ENCODE measurements at places on chromosomes 3 and 15.

GRCh38 chr3:188567478-188568195 lies 413.7 kb downstream of the LPP start:
- DNase-seq = no peak

DNA sequence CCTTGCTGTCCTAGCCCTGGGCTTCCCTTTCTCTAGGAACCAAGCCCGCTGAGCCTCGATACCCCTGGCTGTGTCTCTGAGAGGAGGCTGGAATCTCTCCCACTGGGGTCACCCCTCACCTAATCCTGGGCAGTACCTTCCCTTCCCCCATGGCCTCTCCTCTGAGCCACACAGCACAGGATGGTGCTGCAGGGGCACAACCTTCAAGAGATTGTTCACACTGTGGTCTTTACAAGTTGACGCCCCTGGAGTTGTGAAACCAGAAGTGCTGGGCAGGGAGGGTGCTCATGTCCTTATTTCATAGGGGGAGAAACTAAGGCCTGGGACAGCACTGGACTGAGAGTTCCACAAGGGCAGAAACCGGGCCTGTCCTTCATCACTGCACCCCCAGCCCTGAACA lies 70.9 kb upstream of the TMEM115 start:
- DNase-seq = no peak

DNA sequence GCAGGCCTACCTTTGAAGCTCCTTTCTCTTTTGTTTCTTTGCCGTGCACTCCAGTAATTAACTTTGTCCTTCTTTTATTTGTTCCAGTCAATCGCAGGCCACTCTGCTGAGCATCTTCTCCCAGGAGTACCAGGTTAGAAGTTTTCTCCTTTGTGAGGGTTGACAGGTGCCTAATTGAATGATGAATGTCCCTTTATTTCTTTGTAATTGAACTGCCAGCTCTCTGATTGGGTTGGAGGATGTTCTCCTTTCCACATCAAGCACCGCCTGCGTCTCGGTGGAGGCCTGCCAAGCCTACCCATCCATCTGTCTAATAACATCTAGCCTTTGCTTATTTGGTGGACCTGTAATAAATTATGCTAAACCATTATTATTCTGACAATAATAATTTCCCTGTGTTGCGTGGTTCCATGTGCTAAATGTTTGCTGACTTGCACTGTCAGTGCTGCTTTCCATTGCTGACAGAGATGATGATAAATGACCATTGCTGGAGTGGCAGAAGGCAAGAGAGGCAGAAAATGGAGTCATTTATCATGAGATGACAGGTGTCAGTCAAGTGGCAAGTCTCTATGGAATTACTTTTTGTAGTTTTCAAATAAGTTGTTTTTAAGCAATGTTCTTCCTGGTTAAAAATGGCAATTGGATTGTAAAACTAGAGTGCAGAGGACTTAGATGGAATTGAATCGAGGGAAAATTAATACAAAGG lies 64.9 kb downstream of the CDIN1 start:
- no peak for DNase-seq

- no peak for DNase-seq
These were observed 522.6 kb upstream of the SEMA6D start for GRCh38 chr15:47194718-47195117.

- DNase-seq = no peak
These were observed 68.7 kb downstream of the SLTM start for GRCh38 chr15:58864602-58865424.

DNA sequence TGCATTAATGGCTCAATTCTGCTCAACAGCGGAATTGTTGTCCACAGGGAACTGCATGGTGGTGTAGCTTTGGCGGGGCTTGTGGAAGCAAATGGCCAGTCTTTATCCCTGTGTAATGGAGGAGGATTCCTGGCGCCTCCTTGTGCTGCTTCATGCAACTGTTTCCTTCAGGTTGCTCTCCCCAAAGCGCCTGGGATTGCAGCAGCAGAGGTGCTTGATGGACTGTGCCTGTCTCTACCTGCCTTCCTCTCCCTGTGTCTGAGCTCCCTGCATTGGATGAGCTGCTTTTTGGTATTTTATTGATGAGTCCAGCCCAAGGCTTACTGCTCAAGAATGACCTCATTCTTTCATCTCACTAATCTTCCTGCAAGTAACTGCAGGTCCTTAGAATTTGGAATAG lies 72.9 kb upstream of the NDN start:
- no peak for DNase-seq

DNA sequence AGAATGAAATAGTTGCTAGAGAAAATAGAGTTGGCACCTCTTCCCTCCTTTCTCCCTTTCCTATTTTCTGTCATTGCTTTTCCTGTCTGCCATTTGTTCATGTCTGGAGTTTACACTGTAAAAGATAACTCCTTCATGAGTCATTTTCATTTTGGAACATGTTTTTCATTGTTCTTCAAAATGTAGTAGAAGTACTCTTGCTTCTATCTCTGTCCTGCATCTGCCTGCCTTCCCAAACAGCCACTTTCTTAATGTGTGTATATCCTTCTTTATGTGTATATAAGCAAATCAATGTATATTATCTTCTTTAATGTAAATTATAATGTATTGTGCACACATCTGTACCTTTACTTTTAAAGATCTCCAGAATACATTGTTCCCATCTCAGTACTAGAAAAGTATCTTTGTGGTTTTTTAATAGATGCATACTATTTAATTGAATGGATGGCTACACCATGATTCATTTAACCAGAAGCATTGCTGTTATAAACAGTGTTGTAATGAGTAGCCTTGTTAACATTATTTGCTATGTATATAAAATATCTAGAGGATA lies 41.1 kb downstream of the TSC22D2 start:
- no peak for DNase-seq

GRCh38 chr15:58564981-58565380 lies 133.2 kb downstream of the LIPC start:
- no peak for DNase-seq

DNA sequence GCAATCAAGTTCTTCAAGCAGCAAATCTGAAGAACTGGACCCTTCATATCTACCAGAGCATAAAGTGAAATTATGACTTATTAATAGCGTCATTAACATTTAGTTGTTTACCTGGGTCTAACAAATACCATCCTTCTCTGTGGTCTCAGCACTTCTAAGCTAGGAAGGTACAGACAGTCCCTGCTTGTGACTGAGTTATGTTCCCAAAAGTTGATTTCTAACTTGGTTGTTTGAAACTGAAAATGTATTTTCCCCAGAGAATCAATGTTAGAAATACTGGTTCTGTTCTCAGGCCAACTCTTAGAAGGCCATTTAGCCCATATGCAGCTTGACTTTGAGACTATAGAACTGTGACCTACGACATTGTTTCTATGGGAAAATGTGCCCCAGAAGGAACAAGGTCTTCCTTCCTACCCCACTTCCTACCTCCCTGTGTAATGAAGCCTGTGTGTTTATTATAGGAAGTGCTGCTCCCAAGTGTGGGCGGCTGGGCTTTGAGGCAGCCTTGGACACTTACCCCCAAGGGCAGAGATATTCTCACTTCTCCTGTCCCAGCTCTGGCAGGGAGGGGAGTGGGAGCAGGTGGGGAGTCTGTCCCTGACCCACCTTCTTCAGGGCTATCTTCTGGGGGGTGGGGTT lies 12.2 kb upstream of the MAPK6 start:
- no peak for DNase-seq

DNA sequence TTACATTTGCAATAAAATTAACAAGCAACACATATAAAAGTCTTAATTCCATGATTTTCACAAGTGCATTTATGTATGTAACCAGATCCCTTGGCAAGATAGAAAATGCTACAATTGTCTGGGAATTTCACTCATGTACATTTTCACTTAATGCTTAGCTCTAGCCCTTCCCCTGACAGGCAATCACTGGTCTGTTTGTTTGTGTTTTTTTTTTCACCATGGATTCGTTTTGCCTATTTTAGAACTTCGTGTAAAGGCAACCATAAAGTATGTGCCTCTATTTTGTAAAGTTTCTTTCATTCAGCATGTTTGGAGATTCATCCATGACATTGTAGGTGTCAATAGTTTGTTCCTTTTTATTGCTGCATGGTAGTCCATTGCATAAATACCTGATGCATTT lies 260.9 kb upstream of the SLCO3A1 start:
- DNase-seq = no peak

DNA sequence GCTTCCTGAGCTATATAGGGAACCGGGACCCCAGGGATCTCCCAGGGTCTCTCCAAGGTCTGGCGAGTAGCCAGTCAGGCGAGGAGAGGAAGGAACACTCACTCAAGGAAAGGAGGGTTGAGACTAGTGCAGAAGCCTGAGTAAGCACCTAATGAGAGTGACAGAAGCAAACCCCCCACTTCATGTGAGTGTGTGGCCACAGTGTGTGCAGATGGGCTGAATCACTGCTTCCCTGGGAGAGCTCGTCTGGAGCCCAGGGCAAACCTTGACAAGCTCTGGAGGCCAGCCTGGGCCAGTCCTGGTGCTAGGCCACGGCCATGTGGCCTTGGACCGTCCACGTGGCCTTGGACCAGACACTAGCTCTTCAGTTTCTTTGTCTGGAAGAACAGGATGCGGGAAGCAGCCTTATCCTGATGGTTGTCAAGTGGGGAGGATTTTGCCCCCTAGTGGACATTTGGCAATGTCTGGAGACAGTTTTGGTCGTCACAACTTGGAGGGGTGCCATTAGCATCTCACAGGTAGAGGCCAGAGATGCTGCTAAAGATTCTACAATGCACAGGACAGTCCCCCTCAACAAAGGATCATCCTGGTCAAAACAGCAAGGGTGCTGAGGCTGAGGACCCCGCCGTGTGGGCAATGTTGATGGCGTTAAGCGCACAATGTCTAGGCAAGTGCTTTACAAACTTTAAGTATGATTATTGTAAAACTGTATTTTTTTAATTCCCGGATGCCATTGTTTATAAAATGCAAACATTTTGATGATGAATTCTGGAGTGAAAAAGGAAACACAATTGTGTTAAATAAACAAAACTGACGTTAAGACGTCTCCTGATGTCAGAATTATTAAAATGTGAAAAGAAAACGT lies 34.8 kb upstream of the CTSH start:
- no peak for DNase-seq

DNA sequence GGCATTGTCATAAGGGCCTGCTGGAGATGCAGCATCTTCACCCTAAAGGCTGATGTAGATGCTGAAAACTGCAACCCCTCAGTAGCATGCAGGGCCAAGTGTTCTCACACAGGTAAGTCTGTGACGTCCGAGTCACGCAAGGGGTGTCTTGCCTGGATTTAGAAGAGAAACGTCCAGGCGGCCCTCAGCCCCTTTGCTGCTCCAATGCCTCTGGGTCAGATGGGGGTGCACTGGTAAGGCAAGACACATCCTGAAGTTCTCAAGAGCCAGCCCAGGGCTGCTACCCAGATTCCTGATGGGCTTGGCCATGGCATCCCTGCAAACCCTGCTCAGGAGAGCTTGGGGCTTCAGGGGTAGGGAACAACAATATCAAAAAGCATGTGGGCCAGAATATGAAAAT lies 25.4 kb downstream of the ONECUT1 start:
- no peak for DNase-seq

DNA sequence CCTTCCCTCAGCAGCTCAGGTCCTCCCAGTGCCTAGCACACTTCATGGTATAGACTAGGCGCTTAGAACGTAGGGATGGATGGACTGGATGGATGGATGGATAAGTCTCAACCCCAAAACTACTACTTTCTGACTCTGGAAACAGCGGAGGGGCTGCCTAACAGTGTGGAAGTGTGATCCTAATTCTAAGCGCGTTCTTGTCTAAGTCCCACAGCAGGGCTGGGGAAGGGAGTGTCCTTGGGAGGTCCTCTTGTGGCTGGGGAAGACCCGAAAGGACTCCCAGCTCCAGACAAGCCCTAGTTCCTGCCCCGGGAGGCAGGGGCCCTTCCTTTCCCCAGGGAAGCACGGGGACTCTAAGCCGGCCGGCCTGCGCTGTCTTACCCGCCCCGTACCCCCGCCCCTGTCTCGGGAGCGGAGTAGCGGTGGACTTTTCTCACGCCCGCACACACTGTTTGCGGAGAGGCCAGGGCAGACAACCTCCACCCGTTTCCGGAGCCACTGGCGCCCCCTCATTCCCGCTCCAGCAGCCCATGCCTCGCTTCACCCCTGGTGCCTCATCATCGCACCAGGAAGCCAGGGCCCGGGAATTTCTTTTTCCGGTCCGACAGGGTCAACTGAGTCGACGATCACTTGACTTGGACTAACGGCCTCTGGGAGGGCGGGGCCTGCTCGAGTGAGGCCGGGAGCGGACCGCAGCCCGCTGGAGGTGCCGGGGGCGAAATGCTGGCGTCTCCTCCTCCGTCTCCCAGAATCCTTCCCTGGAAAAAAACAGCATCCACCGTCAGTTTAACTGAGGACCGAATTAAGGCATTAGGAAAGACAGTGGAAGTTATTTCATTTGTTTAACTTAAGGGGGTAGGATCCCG lies 133.3 kb downstream of the TBC1D2B start:
- DNase-seq = peak; percentile 17

- no peak for DNase-seq
These were observed 233.5 kb upstream of the WNT5A start for GRCh38 chr3:55720614-55721013.

DNA sequence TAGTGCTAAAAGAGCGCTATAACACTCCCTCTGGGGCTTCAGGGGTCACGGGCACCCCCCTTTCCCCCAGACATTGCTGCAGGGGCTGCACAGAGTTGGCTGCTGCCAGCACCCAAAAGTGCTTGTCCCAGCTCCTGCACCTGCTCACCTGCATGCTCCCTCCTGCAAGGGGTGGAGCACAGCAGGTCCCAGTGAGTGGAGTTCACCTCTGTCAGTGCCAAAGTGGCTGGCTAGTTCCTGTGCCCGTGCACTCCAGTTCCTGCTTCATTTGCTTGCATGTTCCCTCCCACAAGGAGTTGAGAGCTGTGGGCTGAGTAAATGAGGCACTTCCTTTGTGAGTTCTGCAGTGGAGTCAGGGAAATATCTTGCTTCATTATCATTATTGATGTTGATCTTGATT lies 476.9 kb downstream of the SQOR start:
- no peak for DNase-seq

DNA sequence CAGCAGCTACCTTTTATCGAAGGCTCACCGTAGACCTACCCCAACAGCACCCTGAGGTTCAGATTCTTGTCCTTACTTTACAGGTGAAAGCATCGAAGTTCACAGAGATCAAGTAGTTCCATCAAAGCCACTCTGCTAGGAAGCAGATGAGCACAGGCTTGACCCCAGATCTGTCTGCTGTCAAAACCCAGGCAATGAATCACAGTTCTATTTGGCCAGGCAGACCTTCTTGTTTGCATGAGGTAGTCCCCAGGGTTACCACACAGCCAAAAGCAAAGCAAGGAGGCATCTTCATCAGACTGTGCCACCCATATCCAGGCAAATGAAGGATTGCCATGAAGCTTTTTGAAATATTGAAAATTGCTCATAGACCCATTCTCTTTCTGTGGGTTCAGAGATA lies 33.0 kb downstream of the HES1 start:
- no peak for DNase-seq
